ENCODE measurements at places on chromosomes 5 and 9. TPM values are rescaled to one million over a fixed set of nuclear protein-coding genes. Genes with fewer than 3 reads are reported as not detected.

PCDHB8 gene
- 0.29 TPM for total RNA-seq

MYOZ3 gene
- under 0.01 TPM for total RNA-seq

SPATA9 gene
- 0.57 TPM for total RNA-seq

PCDHB4 gene
- total RNA-seq = not detected

ENTPD2 gene
- not detected for total RNA-seq

OTP gene
- total RNA-seq = not detected

NUTM2F gene
- total RNA-seq = not detected
